ENCODE measurements at places on chromosomes 7 and 10.

DNA sequence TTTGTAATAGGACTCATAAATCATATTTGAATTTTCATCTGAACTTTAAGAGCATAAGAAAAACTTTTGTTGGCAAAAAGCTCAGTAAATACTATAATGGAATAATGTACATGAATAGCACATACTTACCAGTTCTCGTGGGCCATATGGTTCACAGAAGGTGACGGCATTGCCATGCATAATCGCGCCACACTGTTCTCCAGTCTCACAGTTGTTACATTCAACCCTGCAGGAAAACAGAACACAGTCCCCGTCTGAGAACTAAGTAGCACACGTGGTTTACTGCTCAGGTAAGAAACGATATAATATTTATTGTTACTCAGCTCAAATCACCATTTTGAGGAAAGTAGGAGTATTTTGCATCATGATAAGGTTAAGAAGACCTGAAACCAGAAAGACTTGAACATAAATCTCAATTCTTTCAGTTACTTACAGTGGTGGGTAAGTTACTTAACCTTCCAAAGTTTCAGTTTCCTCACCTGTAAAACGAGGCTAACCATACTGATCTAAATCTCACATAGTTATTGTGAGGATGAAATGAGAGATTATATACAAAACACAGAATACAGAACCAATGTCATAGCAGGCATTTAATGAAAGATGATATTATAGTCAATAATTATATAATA lies 261.4 kb downstream of the RELN start:
- DNase-seq = no peak

DNA sequence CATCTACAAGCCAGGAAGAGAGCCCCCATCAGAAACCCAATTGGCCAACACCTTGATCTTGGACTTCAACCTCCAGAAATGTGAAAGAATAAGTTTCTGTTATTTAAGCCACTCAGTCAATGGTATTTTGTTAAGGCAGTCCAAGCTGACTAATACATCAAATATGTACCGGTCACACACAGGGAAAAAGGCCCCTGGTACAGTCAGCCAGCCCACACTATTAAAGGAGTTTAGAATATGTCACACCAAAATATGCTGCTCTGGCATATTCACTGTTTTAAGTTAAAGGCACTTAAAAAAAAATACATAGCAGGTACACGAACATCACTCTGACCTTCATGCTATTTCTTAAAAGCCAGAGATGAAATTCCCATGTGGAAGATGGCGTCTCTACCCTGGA lies 15.2 kb upstream of the CDCA7L start:
- DNase-seq = no peak

DNA sequence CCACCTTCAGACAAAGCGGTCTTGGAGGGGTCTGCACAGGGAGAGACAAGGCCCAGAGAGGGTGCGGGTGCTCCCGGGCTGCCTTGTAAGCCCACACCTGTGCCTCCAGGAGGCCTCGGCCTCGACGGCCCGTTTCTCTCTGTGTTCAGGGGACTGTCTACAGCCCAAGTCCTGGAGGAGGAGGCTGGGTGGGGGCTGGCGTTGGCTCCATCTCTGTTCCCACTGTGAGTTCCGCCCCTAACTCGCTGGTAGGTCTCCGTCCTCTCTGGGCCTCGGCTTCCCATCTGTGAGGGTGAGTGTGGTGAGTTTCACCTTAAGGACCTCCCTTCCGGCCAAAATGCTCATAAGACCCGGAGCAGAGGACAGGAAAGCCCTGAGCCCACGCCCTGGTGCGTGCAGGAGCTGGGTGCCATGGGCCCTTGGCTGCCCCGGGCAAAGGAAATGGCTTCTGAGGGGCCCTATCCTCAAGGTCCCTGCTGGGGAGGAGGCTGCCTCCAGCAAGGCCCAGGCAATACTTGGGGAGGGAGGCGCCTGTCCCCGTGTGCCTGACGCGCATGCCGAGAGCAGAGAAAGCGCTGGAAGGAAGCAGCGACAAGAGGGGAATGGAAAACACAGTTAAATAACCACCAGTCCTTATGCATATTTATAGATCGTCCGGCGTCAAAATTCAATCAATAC lies 276.8 kb downstream of the ELFN1 start:
- no peak for DNase-seq

DNA sequence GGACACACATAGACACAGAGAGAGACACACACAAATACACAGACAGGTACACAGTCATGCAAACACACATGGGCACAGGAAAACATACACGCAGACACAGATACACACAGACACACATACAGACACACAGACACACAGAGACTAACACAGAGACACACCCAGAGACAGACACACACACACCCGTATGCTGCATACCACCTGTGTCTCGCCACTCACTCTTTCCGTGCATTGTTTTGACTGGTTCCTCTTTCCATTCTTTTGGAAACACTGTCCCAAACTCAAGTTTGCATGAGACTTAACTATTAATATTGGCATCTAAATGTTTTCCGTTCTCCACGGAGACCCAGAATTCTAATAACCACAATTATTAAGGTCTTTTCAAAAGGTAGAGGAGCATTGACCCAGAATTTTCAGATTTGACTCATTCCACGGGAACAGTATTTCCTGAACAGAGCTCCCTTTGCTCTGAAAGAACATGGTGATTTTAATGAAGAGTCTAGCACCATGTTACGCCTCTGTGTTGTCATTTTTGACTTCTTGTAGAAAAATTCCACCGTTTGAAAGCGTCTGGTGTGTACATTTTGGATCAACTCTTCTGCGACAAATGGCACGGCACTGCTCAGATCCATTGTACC lies 141.2 kb upstream of the RNF32 start:
- no peak for DNase-seq

DNA sequence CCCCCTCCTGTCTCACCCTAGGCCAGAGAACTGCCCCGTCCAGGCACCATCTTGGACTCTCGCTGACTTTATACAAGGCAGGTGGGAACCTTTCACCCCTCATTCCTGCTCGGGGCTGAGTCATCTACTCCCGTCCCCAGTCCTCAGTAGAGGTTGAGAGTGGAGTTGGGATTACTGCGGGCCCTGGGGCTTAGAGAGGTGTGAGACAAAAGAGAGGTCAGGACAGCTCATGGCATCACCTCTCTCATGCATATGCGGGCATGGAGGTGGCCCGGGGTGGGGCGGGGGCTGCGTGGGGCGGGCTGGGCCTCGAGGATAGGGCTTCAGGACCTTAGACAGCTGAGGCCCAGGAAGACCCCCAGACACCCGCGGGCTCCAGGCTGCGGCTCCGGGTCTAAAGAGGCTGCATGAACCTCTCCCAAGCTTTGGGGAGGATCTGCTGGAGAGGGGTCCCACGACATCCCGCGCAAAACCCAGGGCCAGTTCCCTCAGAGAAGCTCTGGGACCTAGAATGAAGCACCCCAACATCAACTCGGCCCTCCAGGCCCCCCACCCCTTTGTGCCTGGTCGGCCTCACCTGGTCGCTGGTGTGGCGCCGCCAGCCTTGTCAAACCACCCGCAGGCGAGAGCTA lies 317 bp downstream of the PDZD7 start:
- DNase-seq = no peak

- DNase-seq = no peak
Measured at GRCh38 chr7:95327356-95327755, 3.0 kb upstream of the PON1 start.

DNA sequence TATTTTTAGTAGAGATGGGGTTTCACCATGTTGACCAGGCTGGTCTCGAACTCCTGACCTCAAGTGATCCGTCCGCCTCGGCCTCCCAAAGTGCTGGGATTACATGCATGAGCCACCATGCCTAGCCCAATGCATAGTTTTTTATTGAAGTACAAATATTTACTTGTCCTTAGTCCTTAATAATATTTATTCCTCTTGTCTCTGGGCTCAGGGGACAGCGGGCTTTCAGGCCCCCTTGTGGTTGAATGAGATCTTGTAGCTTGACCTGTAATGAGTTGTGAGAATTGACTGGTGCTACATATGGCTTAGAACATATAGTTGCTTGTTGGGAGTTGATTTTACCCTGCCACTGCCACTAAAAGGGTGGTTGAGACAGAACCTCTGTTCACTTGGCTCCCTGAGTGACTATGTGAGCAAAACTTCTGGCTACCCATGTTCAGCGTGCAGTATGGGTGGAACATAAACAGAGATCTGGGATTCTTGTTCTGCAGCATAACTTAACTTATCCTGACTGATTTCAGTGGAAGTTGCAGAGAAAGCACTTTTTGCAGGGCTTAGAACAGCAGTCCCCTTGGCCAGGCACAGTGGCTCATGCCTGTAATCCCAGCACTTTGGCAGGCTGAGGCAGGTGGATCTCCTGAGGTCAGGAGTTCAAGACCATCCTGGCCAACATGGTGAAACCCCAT lies 14.9 kb downstream of the CCL26 start:
- DNase-seq = no peak

GRCh38 chr7:155696747-155697146 lies 52.3 kb downstream of the RBM33 start:
- DNase-seq = no peak

- no peak for DNase-seq
Measured at GRCh38 chr7:112362053-112362650, 88.1 kb upstream of the IFRD1 start.

DNA sequence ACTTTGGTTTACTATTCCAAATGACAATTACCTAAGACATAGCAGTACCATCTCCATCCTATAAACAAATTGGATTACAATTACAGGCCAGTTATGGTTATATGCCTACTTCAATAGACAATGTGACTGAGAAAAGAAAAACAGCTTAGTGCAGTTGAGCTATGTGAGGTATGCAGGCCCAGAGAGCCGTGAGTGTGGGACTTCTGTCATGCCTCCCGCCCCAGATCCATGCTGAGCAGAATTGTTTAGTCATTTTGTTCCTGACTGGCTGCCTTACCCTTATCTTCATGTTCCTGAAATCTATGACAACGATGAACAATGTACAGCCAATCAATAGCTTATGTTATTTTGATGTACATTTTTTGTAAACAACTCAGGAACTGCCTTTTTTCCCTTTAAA lies 21.7 kb downstream of the LARP4B start:
- no peak for DNase-seq

- DNase-seq = no peak
Measured at GRCh38 chr10:67836972-67837371, 1.0 kb downstream of the DNAJC12 start.

DNA sequence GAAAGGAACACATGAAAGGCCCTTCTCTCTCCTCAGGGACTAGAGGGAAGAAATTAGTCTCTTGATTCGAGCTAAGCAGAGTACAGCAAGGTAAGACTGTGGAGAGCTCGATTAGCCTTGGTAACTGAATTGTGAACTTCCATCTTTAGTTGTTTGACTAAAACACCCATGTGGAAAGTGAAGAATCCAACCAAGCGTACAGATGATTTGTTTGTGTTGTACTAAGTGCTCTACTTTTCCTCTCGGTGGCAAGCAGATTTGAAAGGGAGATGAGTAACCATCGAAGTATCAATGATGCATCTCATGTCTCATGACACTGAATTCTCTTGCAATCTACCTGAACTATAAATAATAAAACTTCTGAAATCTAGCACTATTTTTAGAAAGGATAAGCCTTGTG lies 80.7 kb downstream of the FZD1 start:
- DNase-seq = no peak

GRCh38 chr10:209357-209756 lies 74.1 kb downstream of the ZMYND11 start:
- DNase-seq = no peak
